Hematopoietic multipotent progenitor cell treated with erythropoietin and hydrocortisone succinate and interleukin-3 and kit ligand, for 6 days (in vitro differentiated cells): ENCODE measurements at places on chromosomes 1 and 21.

DNA sequence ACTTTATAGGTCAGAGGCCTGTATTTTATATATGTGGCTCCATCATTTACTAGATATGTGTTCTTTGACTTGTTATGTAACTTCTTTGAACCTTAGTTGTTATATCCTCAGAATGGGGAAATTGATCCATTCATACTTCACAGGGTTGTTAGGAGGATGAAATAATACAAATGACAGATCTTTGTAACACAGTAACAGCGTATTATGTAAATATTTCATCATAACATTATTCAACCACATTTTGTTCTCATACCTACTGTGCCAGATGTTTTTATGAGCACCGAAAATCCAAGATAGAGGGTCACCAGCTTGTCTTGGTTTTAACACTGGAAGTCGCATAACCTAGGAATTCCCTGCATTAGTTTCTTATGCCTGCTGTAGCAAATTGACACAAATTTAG lies 3.3 kb downstream of the SUCO start:
- no peak for DNase-seq

- no peak for DNase-seq
Measured at GRCh38 chr1:85290826-85291225, 14.4 kb upstream of the BCL10 start.

DNA sequence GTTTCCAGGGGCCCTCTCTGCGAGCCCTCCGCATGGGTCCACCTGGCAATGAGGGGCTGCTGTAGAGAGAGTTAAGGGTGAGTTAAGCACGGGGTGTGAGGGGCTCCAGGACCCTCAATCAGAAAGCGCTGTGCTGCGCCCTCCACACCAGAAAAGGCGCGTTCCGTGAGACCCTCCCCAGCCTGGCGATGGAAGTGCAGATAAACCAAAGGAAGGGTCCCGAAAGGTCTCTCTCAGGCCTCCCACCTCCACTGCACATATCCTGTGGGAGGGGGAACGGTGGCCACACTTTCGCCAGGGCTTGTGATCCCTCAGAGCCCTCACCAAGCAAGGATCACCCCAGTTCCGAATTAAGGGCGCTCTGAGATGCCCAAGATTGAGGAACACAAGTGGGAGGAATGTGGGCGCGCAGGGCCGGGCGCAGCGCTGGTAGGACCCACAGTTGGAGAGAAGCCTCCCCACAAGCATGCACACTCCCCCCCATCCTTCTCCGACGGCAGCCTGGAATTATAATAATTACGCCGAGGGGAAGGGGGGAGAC lies 1.1 kb downstream of the WNT3A start:
- no peak for DNase-seq

DNA sequence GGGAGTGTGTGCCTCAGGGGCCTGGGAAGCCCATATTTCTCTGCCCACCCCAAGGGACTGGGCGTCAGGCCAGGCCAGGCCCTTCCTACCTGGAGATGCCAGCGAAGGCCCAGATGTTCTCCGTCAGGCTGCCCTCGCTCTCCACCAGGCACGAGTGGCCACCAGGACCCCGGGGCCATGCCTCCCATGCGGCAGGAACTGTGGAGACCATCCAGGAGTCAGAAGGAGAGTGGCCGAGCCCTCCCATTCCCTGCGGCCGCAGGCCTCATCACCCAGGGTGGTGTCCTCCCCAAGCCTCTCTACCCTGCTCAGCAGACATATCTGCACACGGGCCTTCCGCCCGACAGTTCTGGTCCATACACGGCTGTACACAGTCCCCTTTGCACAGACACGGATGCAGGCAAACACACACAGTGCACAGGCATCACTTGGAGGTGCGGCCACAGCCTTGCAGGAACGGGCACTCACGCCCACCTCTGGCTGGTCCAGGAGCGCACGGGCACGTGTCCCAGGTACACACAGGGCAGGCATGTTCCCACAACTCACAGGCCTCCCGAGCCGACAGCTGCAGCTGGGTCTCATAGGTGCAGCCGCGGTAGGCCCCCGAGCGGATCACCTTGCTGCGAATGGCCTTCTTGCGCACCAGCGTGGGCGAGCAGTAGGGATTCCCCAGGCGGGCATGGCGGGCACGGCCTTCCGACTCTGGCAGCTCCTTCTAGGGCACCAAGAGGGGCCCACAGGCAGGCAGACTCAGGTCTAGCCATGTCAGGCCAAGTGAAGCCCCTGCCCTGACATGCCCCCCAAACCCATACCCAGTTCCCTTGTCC lies 5.9 kb upstream of the KIF17 start:
- no peak for DNase-seq

DNA sequence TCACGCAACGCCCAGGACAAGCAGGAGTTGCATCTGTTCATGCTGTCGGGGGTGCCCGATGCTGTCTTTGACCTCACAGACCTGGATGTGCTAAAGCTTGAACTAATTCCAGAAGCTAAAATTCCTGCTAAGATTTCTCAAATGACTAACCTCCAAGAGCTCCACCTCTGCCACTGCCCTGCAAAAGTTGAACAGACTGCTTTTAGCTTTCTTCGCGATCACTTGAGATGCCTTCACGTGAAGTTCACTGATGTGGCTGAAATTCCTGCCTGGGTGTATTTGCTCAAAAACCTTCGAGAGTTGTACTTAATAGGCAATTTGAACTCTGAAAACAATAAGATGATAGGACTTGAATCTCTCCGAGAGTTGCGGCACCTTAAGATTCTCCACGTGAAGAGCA lies 60.4 kb upstream of the ZNF326 start:
- no peak for DNase-seq

DNA sequence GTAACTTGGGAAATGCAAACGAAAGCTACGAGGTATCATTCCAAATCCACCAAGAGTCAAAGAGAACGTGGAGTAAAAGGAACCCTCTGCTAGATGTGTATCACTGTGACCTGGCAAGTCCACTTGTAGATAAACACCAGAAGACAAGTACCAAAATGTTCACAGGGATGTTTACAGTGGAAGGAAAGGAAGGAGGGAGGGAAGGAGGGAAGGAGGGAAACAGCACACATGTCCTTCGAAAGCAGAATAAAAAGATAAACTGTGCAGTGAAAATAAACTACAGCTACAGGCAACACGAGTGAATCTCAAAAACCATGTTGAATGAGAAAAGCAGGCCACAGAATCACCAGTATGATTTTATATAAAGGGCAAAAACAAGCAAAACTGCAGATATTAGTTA lies 59.9 kb downstream of the TP53BP2 start:
- no peak for DNase-seq

DNA sequence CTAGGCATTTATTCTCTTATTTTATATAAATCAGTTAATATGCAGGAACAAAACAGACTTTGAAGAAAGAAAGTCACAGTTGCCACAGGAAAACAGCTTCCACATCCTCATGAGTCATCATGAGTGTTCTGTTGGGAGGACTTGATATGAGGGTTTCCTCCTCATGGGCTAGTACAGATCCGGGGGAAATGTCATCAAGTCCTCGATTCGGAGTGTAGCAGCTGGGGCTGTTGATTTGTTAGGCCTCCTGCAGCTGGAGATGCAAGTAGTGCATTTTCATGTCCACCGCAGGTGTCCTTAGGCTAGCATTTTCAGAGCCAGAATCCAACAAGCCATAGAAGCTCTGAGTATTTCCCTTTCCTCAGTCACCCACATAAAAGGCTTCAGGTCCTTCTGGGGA lies 36.7 kb downstream of the ADAM30 start:
- peak; percentile 82 for DNase-seq

DNA sequence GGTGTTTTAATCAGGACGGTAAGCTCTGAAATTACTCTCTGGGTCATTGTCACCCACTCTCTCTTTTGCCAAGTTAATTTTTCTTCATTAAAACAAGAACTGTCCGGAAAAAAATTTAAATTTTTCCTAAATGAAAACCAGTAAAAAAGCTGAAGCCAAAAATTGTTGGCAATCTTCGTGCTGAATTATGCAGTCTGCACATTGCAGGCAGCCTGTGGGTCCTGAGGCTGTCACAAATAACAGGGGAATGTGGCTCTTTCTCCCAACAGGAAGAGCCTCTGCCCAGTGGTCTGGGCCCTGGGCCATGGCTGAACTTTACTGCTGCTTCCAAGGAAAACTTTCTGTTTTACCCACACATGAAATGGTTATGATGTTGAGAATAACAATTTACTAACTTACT lies 153.9 kb upstream of the SPAG17 start:
- no peak for DNase-seq

DNA sequence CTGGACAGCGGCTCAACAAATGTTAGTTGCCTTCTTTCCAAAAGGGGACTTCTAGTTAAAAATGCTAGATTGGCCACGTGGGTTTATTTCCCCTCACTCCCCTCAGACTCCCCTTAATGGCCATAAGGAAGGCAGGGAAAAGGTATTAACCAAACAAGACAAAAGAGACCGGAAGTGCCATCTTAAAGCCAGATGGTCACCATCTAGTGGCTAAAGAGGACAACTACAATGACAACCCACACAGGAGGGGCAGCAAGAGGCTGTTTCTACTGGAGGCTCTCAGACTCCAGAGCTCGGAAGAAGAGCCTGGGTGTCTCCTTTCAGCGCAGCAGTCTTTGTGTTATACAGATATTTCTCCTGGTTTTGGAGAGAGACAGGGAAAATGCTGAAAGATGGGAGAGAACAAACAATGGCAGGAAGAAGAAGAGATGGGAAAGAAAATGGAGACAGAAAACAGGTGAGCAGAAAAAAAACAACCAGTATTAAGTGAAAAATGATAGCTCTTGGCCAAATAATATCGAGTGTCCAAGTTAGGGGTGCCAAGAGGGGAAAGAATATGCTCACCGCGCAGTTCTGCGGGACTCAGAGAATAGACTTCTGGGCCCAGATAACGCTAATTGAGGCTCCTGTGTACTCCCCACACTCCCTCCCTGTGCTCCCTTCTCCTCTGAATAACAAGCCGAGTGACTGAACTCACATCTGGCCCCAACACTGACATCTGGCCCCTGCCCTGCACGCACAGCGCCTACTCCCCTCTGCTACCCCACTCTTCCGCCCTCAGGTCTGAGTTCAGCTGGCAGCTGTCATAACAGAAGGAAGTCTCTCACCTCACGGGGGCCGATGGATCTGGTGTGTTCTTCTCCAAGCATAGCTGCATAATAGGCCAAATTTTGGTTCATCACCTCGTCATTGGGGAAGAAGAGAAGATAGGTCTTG lies 9.6 kb downstream of the P3H1 start:
- DNase-seq: peak; percentile 91

DNA sequence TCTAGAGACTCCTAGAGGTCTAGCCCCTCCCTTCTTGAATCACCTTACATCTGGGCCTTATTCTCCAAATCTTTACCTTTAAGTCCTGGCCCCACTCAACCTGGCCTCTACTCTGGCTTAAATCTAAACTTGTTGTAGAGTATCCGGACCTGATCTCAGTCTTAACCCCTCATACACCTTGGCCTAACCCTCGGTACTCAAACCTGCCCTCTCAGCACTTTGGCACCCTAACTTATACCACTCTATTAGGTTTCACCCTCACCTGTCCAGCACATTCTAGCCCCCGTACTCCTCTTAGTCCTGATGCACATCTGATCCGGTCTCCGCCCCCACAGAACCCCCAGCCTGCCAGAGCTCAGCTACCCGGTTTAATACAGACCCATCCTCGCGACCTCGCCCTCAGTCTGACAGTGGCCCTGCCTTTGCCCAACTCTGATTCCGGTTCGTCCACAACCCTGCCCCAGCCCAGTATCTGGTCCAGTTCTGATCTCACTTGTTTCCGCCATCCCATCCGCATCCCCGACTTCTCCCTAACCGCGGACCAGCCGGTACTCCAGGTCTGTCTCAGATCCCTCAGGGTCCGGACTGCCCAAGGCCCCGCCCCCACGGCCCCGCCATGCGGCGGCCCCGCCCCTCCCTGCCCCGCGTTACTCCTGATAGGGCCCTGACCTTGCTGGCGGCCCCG lies 1.5 kb downstream of the TRIM62 start:
- DNase-seq: no peak

DNA sequence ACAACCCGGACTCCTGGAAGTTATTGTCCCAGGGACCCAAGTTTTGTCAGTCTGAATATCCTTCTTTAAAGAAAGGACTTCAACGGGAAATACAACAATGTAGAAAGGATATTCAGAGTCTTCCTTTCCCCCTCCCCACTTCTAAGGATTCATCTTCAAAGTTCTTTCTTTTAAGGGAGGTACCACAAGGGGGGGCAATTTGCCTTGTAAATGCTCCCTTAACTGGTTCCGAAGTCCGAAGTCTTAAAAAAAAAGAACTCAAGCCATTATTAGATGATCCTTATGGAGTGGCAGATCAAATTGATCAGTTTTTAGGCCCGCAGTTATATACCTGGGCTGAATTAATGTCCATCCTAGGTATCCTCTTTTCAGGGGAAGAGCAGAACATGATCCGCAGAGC lies 47.0 kb downstream of the SERINC2 start:
- peak; percentile 45 for DNase-seq

- no peak for DNase-seq
Measured at GRCh38 chr21:32565856-32566465, 19.4 kb downstream of the TCP10L start.

- no peak for DNase-seq
Measured at GRCh38 chr1:33161061-33161681, 20.7 kb downstream of the TRIM62 start.
